ENCODE measurements at places on chromosomes 12 and 14.

- no peak for DNase-seq
Observed at GRCh38 chr12:27273114-27273513, 29.0 kb downstream of the STK38L start.

DNA sequence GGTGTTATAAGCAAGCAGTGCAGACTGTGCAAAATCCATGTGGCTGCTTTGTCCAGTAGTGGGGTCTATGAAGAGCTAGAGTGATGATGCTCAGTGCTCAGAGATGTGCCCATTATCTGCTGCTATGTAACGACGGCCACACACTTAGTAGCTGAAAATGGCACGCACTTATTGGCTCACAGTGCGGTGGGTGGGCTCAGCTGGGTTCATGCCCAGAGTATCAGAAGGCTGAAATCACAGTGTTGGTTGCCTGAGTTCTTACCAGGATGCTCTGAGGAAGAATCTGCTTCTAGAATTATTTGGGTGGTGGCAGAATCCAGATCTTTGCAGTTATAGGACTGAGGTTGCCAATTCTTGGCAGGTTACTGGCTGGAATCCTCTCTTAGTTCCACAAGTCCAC, 124.7 kb downstream of the SLC15A4 start:
- DNase-seq = no peak

GRCh38 chr12:96710127-96710745, 196.8 kb upstream of the NEDD1 start:
- no peak for DNase-seq

GRCh38 chr12:132355742-132356681, 26.6 kb upstream of the GALNT9 start:
- no peak for DNase-seq

DNA sequence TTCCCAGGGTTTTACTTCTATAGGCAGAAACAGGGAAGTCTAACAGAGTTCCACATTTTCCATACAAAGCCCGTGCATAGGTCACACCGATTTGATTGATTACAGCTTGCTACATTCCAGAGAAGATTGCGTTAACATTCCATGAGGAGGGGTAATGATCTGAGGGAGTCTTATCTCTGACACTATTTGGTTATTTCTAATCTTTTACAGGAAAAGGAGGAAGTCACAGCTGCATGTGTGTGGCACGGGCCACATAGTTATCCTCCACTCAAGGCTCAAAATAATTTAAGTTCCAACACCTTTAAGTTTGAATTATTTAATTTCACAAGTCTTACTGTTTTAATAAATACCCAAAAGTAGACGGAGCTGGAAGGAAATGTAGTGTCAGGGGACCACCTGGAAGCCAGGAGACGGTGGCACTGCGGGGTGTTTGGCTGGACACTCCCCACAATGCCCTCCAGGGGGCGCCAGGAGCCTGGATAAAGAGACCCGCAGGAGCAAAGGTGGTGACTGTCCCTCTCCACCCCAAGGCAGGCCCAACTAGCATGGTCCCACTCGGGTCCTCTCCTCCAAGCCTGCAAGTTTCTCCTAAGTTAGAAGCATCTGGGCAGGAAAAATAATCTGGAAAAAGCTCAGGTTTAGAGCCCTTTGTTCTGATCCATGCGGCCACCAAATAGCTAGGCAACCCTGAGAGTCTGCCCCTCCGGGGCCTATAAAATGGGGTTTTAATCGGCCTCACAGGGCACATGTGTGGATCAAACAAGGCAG, 20.2 kb downstream of the KRT8 start:
- no peak for DNase-seq

- DNase-seq = no peak
Observed at GRCh38 chr12:54475537-54475936, 2.1 kb upstream of the GTSF1 start.

GRCh38 chr12:111367661-111368221, 1.2 kb downstream of the PHETA1 start:
- DNase-seq = no peak

- DNase-seq = no peak
Observed at GRCh38 chr12:103829092-103829491, 11.9 kb downstream of the NT5DC3 start.

- DNase-seq = no peak
Observed at GRCh38 chr14:32985866-32986265, 47.2 kb downstream of the NPAS3 start.

GRCh38 chr12:41731061-41731460, 413.6 kb downstream of the GXYLT1 start:
- no peak for DNase-seq

DNA sequence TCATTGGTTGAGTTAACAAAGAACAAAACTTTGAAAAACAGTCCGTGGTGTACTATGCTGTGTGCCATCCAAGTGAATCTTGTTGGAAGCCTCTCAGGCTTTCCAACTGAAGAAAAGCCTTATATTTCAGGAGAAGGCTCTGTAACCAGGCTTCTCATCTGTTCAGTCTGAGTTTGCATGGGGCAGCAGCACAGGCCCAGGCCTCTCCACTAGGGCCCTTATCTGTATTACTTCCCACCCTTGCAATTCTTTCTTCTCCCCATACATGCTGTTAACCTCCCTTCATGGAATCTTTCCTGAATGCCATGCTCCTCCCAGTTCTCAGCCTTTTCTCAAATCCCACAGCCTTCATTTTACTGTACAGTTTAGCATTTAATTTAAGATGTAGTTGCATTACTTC, 28.3 kb downstream of the FRMD6 start:
- DNase-seq = no peak
